BJ (cell line): ENCODE measurements at places on chromosomes 2 and 18.

DNA sequence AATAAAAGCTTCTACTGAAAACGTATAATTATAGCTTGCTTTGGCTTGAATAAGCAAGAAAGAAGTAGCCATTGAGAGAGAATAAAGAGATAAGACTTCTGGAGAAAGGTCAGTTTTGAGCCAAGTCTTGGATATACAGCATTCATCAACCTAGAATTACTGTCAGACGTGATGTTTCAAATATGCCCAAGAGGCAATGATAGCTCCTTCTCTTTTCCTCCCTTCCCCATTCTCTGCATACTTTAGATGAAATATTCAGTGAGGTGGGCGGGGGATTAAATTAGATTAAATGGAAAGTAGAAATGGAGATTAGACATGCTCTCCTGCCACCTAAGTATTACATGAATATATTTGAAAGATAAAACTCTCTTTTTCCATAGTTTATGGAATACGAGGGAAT, 8.7 kb downstream of the ANTXR1 start:
- DNase-seq = no peak

GRCh38 chr18:59555995-59556659, 141.1 kb downstream of the CCBE1 start:
- no peak for DNase-seq

GRCh38 chr2:70258532-70258875, 567 bp downstream of the PCYOX1 start:
- no peak for DNase-seq

DNA sequence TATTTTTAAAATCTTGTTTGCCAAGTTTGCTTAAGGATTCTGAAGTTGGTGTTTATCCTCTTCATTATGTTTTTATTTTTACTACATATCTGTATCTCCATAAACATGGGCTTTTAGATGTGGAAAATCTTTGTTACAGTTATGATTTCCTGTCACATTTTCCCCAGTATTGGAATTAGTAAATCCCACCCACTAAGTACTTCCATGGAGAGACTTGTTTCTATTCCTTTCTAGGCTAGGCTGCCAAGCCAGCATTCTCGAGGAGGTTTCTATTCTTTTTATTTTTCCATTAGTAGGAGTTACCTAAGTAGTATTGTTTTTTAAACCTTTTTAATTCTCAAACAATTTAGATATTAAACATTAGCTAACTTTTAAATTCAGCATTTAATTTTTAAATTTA, 22.1 kb downstream of the PKP4 start:
- no peak for DNase-seq

DNA sequence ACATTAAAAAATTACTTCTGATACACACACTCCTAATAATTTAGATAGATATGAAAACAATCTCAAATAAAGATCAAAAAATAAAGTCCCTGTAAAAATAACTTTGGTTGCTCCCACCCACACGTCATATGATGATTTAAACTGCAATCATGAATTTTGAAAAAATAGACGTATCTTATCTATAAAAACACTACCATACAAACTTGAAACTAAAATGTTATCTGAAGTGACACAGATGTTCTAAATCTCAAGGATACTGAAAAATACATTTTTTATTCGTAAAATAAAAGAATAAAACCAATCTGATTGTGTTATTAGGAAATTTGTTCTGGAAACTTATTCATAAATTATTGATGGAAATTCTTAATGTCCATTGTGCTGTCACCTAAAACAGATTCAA, 8.1 kb upstream of the BOLA3 start:
- DNase-seq = no peak

- DNase-seq = no peak
Observed at GRCh38 chr2:207768168-207768865, 1.4 kb downstream of the FZD5 start.

DNA sequence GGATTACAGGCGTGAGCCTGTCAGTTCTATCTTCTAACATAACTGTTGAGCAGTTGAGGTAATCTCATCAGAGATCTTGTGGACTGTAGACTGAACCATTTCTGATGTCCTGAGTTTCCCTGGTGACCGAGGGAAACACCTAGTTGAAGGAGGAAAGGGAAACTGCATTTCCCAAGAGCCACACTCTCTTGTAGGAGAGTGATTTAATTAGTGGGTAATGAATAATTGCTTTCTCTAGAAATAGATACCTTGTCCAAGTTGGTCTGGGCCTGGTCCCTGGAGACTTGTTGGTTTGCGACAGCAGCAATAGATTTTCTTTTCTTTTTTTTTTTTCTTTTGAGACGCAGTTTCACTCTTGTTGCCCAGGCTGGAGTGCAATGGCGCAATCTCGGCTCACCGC, 7.4 kb downstream of the TTLL4 start:
- DNase-seq = no peak

GRCh38 chr2:110714452-110715224, 17.7 kb upstream of the ACOXL start:
- no peak for DNase-seq

DNA sequence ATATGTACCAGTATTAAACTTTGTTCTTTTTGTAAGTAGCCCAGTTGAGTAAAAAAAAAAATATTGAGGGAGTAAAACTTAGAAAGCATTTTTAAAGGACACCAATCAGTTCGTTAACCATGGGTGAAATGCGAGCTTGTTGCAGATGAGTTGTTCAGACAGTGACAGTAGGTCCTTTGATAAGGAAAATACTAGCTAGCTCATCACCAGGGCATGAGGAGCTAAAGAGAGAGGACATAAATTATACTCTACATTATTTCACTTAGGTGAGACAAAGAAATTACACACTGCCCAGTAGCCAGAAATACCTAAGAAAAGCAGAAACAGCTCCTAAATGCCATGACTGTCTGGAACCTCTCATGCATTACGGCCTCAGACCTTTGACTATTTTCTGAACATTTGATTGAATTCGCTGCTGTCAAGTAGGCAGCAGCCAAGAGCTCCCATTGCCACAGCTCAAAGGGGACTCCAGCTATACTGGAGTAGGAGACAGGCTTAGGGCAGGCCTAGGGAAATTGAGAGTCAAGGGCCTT, 2.6 kb upstream of the HNRNPLL start:
- DNase-seq = no peak

GRCh38 chr2:148875387-148876051, 492 bp downstream of the KIF5C start:
- DNase-seq = no peak

- no peak for DNase-seq
Observed at GRCh38 chr18:66972681-66973080, 368.8 kb upstream of the CDH19 start.

DNA sequence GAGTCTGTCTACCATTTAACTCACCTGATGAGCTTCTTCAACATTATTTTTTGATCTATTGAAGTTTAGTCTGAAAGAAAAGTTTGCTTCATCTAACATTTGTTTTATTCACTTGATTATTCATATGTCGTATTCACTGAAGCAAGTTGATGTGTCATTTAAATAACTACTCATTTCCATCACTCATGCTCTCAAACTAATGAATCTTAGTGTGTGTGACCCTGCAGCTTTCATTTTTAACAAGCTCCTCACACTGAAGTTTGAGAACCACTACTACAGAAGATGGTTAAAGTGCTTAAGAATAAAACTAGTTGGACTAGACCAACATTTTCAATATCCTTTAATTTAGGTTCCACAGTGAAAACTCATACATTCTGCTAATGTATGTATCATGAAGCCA, 1.8 kb upstream of the ABI2 start:
- DNase-seq = no peak

- DNase-seq = peak; percentile 72
Observed at GRCh38 chr2:229974266-229974665, 52.0 kb downstream of the FBXO36 start.

- no peak for DNase-seq
Observed at GRCh38 chr2:136045344-136045743, 59.9 kb upstream of the DARS1 start.

DNA sequence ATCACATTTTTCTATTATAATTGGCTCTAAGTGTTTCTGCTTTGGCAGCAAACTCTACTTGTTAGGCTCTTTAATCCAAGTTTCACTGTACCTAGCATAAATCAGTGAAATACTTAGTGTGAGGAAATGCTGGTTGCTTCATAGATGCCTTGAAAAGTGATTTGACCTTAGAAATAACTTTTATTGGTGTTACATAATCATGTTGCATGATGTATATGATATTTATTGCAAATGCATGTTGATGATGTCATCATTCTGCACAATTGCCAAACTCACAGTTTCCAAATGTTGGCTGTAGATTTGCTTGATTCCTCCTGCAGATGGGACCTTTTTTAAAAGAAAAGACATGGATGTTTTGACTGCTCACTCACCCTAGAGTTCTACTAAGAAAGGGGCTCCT, 137.6 kb upstream of the BCL2L11 start:
- DNase-seq = no peak

GRCh38 chr2:125564471-125564870, 1091.5 kb upstream of the GYPC start:
- no peak for DNase-seq

- no peak for DNase-seq
Observed at GRCh38 chr18:35749701-35750100, 168.2 kb downstream of the GALNT1 start.

GRCh38 chr2:237217995-237218616, 132.4 kb downstream of the COPS8 start:
- DNase-seq = no peak

DNA sequence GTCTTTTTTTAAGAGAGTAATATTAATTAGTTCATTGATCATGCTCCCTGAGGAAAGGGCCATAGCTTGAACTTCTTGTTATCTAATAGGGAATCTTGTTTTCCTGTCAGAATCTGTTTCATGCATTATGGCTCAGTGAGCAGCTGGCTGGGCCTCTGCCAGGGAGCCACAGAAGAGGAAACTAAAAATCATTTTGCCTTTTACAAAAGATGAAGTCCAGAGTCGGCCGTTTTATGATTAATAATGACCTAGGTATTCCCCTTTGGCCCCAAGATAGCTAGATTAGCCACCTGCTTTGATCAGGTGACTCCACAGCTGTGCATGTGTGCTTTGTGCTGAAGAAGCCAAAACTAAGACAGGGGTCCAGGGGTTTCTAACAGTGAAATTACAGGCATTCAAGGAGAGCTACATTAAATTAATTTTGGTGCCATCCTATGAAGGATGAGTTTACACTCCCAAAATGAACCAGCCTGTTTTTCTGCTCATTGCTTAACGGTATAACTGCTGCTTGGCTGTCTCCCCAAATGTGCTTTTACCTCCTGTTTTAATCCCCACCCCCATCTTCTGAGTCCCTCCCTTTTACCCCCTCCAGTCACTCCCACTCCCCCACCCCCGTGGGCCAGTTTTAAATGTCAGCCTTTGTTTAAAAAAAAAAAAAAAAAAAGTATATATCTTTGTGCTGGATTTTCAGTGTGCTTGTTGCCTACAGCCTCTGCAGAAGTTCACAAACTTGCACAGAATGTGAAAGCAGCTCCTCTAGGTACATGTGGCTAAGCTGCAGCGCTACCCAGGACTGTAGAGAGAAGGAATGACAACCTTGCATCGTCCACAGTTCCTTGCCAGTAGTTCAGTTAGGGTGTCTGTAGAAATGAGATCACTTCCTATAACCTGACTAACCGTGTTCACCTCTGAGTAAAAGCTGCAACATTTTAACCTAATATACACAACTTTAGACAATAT, 93.1 kb downstream of the CABLES1 start:
- no peak for DNase-seq

GRCh38 chr18:12242658-12243260, 11.4 kb upstream of the CIDEA start:
- DNase-seq = no peak

DNA sequence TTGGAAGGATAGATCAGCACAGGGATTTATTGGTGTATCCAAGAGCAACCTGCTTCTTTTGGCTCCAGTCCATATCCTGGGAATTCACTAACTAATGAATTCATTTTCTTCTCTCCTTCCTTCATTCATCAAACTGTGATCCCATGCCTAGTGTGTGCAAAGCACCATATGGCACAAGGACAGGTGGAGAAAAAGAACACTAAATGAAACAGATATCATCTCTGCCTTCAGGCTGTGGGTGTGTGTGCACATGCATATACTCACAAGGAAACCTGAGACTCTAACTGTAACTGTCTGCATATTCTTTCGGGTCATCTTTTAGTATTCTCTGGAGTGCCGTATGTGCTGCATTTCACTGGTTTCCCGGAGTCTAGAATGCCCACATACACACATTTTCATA, 20.2 kb downstream of the TNP1 start:
- no peak for DNase-seq

GRCh38 chr2:155997538-155997937, 335.0 kb downstream of the NR4A2 start:
- no peak for DNase-seq

DNA sequence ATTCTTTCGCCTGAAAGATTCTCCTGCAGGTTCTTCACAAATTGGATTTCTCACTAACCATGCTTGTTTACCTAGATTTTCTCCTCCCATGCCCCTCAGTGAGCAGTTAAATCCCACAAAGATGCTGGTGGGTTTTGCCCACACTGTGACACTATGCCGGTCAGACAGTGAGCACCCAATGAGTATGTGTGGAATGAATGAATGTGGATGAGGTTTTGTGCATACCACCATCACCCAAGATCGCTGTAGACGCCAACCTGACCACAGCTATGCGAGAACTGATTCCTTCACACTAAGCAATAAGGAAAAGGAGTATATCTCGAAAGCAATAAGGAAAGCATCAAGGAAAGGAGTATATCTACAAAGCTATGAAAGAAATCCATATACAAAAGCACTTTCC, 116.7 kb downstream of the PID1 start:
- DNase-seq = no peak

DNA sequence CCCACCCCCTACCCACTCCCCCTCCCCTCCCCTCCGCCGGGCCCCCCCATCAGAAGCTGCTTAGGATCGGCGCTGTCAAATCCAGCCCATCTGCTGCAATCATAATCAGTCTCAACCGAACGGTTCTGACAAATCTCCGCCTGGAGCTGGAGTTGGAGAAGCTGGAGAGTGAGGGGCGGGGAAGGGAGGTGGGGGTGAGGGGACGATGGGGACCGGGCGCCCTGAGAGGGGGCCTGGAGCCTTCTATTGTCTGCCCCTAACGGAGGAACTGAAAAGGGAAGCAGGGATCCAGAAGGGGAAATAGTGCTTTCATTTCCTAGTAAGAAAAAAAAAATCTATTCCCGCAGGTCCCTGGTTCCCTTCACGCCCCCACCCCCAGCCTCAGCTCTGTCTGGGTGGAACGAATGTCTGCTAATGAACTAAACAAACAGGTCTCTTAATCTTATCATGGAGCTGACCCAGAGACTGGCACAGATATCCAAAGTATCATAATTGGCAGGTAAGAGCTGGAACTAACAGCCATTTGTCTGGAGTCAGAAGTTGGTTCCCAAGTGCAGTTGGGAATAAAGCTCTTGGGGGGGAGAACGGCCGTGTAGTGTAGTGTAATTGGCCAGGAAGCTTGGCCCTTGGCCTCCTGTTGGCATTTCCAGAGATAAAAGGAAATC, 301.2 kb downstream of the NCKAP5 start:
- DNase-seq = no peak

GRCh38 chr2:3470166-3470651, 49.1 kb downstream of the ADI1 start:
- peak; percentile 68 for DNase-seq

DNA sequence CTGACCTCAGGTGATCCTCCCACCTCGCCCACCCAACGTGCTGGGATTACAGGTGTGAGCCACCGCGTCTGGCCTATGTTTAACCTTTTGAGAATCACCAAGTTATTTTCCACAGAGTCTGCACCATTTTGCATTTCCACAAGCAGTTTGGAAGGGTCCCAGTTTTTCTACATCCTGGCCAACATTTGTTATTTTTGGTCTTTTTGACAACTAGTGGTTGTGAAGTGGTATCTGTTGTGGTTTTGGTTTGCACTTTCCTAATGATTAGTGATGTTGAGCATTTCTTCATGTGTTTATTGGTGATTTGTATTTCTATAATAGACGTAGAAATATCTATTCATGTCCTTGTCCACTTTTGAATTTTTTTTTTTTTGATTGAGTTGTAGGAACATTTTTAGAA, 67.9 kb downstream of the BIRC6 start:
- no peak for DNase-seq

- no peak for DNase-seq
Observed at GRCh38 chr2:100934504-100935371, 67.4 kb upstream of the RPL31 start.
